ENCODE measurements at places on chromosomes 16 and 17. TPM values are rescaled to one million over a fixed set of nuclear protein-coding genes. Genes with fewer than 3 reads are reported as not detected.

GRCh38 chr16:11053916-11054460 is 109.6 kb downstream of the CLEC16A start:
- DNase-seq, result no peak

DNA sequence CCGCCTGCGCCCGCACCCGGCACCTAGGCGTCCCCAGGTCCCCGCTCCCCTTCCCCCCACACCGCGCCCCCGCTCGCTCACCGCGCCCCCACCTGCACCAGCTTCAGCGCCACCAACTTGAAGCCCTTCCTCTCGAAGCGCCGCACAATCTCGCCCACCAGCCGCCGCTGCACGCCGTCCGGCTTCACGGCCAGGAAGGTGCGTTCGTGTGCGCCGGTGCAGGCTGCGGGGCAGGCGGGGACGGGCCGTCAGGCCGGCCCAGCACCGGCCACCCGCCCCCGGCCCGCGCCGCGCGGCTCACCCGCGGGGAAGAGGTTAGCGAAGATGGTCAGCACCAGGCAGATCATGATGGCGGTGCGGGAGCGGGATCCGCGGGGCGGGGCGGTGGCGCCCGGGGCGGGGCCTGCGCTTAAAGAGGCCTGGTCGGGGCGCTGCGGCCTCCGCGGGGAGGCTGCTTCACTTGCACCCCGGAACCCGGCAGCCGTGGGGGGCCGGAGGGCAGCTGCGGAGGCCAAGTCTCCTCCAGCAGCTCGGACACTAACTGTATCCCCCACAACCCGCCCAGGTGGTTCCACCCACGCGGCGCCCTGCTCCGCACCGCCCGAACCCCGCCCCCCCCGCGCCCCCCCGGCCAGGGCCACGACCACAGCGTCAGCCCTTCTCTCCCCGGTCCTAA is at the start of gene NME3:
TSS of gene NME3 (minus strand) at position 356 of the 676 bp plus-strand sequence. CDS start at position 347, 9 bp downstream.
- peak; percentile 70 for DNase-seq

GRCh38 chr17:27762527-27763305 is 37.6 kb downstream of the NOS2 start:
- peak; percentile 16 for DNase-seq

- DNase-seq, result no peak
These were observed 45.8 kb downstream of the MPRIP start for GRCh38 chr17:17088086-17088485.

DNA sequence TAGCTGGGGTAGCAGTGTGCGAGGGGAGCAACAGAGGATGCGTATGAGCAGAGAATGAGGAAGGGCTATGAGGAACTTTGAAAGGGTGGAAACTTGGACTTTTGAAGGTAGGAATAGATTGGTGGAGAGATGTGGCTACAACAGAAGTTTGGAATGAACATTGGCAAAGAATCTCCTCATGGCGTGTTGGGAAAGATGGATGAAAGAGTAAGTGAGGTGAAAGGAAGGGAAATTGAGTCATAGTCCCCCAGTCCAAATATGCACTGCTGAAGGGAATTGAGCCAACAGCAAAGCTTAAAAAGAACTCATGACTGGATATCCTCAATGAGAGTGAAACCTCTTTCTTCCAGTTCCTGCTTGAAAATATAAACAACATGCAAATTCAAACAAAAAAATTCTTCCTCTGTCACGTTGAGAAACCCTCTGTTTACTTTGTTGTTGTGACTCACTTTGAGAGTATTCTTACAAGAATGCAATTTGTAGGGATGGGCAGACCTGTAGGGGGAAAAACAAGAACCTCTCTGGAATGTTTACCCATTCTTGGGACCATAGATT is 313.2 kb upstream of the KCNJ16 start:
- DNase-seq, result no peak

DNA sequence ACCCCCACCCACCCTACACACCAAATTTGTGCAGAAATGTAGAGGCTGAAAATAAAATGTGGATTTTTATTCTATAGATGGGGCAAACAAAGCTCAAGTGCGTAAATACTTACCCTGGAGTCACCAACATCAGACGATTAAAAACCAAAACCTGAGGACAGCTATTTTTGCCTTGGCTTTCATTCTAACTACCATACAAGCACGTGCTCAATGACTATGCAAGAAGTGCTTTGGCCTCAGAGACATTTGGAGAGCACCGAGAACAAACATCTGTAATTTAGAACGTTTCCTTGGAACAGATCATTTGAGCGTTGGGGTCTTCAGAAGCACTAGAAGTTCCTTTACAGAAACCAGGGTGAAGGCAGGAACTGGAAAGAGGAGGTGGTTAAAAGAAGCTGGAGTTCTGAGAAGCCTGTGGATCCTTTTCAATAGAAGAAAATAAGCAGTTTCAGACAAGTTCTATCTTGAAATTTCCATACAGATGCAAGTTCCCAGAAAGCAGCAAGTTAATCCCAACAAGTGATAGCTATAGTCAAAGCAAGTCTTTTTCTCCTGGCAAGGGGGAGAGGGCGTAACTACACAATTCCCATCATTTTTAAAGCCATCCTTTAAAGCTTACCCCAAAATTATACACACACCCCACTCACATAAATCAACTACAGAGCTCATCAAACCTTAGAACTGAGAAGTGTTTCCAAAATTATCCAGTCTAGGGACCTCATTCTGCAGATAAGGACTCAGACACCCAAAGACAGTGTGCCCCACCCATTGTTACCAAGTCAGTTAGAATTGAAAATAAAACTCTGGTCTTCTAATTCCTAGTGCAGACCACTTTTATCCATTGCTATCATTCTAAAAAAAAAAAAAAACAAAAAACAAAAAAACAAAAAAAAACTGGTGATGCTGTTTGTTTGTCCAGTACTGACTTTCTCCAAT is 29.6 kb upstream of the CDRT4 start:
- no peak for DNase-seq

DNA sequence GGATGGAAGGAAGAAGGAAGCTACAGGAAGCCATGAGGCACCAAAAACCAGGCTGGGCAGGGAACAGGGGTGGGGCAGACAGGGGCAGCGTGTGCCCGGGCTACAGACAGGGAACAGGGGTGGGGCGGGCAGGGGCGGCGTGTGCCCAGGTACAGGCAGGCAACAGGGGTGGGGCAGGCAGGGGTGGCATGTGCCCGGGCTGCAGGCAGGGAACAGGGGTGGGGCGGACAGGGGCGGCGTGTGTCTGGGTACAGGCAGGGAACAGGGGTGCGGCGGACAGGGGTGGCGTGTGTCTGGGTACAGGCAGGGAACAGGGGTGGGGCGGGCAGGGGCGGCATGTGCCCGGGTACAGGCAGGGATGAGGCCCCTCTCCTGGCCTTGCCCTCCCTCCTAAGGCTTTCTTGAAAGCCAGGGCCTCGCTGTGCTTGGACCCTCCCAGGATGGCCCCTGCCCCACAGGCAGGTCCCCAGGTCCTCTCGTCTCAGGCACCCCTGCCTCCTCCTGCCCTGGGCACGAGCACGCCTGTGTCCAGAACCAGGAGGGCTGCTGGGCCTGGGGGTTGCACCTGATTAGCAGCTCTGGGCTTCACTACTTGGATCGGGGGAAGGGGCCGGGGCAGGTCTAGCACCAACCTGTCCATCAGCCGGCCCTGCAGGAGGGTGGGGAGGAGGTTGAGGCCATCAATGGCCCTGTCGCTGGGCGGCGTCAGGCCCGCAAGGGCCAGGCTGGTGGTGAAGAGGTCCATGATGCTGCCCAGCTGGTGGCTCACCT is 14.5 kb upstream of the APRT start:
- DNase-seq, result no peak

GRCh38 chr17:4433515-4434031 is at the start of gene SPNS3:
Gene SPNS3 (plus strand): TSS chr17:4433940. CDS start chr17:4433968, 28 bp downstream.
- DNase-seq, result no peak

GRCh38 chr16:11179574-11179973 is 76.4 kb downstream of the SOCS1 start:
- DNase-seq, result no peak

DNA sequence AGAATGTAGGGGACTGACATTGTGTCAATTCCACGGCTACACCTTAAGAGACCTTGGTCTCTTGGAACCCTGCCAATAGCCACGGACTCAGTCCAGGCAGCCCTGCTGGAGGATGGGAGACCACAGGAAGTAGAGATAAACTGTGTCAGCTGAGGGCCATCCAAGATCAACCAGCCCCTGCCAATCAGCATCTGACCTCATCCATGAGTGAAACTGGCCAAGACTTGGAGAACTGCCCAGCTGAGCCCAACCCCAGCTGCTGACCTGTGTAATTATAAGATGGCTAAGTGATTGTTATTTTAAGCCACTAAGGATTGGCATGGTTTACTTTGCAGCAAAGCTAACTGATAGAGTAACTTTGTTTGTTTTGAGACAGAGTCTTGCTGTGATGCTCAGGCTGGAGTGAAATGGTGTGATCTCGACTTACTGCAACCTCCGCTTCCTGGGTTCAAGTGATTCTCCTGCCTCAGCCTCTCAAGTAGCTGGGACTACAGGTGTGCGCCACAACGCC is 13.3 kb upstream of the YWHAE start:
- DNase-seq, result no peak

- DNase-seq, result no peak
These were observed 9.8 kb downstream of the FSCN2 start for GRCh38 chr17:81537856-81538555.

DNA sequence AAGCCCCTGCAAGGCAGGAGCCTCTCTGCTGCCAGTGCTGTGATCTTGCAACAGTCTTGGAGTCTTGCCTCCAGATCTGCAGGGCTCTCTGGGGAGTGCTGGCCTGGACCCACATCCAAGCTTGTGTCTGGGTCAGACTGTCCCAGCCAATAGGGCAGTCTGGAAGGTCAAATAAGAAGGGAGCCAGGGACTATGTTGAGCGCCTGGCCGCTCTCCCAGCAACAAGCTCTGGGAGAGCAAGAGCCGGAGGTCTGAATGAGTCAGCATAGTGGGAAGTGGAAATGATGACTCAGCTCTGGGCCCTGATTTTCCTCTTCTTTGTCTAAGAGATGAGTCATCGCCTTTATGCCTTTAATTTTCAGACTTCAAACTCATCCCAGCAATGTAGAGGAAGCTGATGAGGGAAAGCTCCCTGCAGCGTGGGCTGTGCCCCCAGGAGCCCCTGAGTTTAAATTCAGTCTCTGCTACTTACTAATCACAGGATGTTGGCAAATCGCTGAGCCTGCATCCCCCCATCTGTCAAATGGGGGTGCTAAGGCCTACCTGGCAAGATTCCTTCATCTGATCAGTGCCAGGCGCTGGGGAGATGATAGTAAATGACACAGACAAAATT is 43.6 kb upstream of the HAPSTR1 start:
- DNase-seq, result peak; percentile 51

DNA sequence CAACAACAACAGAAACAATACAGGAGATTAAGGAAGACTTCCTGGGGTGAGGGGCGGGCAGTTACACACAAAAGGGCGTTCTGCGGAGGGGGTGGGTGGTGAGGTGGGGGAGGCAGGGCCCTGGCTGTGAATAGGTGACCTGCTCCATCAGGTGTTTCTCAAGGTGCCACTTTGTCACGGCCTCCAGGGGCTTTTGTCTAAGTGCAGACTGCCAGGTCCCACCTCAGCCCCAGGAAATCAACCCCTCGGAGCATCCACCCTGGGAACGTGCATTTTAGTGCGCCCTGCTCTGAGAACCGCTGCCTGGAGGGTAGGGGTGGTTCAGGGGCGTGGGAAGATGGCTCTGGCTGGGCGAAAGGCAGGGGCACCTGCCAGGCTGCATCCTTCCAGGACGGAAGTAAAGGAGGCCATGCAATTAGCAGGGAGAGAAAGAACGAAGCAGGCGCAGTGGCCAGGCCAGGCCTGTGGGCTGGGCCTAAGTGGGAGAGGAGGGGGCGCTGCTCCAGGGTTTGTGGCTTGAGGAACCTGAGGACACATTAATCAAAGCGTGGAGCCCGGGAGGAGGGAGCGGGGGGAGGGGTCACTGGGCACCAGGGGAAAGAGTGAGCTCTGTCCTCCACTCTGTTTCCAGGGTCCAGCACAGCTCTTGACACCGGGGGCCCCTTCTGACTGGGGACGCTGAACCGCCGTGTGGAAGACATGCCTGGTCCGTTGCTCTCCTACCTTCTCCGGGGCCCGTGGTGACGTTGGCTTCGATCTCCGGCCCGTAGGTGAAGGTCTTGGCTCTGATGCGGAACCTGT is 49.4 kb upstream of the CDC42EP4 start:
- DNase-seq, result no peak

DNA sequence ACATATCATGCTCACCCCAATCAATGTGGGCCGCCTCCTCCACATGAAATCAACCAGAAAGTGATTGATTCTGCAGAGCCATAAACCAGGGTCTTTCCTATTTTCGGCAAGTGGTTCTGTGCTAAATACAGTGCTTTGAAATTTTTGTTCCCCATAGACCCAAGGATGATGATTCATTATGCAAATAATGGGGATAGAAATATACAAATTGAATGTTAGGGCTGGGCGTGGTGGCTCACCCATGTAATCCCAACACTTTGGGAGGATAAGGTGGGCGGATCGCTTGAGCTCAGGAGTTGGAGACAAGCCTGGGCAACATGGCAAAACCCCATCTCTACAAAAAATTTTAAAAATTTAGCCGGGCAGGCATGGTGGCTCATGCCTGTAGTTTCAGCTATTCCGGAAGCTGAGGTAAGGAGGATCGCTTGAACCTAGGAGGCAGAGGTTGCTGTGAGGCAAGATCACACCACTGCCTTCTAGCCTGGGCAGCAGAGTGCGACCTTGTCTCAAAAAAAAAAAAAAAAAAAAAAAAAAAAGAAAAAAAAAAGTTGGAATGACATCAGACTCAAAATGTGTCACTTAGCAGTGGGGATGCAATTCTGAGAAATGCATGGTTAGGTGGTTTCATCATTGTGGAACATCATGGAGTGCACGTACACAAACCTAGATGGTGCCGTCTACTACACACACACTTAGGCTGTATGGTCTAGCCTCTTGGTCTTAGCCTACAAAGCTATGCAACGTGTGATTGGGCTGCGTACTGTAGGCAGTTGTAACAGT is 581.7 kb downstream of the MAF start:
- no peak for DNase-seq

GRCh38 chr17:66255112-66255511 is 25.9 kb upstream of the APOH start:
- peak; percentile 62 for DNase-seq

- DNase-seq, result no peak
These were observed 3.1 kb downstream of the SLC26A11 start for GRCh38 chr17:80223142-80223815.

- DNase-seq, result no peak
These were observed 18.1 kb downstream of the MAP3K14 start for GRCh38 chr17:45298546-45299285.

FOXJ1 gene
- polyA plus RNA-seq, result 20.7 TPM

SMPD3 gene
- 2.7 TPM for polyA plus RNA-seq

NETO2 gene
- 43.2 TPM for polyA plus RNA-seq

TSNAXIP1 gene
- 5.2 TPM for polyA plus RNA-seq

ARHGDIG gene
- polyA plus RNA-seq, result 1.2 TPM

TPSG1 gene
- not detected for polyA plus RNA-seq

ZG16 gene
- 0.10 TPM for polyA plus RNA-seq

TMED6 gene
- 5.0 TPM for polyA plus RNA-seq

CIAPIN1 gene
- polyA plus RNA-seq, result 64.9 TPM

IL32 gene
- 86.9 TPM for polyA plus RNA-seq

KRT24 gene
- not detected for polyA plus RNA-seq

KRTAP1-1 gene
- not detected for polyA plus RNA-seq
